Stimulated activated CD4-positive, alpha-beta T cell treated with anti-CD3 and anti-CD28 coated beads, Interleukin-4, amount 100 ng/mL, for 24 hours (primary cell): ENCODE measurements at places on chromosomes 5 and 9.

DNA sequence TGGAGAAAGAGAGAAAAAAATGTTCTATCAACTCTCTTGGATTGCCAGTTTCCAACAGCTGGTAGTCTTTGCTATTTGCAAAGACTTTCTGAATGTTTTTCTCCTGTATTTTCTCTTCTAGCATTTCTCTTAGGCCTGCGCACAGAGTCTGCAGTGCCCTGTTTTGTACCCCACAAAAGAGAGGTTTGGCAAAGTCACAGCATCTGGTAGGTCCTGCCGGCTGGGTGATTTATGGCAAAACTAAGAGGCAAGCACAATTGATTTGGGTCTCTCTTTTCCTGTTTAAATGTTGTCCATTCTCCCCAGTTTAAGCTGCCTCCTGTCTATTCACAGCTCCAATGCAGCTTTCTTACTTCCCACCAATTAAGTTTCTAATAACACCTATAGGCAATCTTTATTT is 193.9 kb downstream of the TRPM3 start:
- DNase-seq = no peak

DNA sequence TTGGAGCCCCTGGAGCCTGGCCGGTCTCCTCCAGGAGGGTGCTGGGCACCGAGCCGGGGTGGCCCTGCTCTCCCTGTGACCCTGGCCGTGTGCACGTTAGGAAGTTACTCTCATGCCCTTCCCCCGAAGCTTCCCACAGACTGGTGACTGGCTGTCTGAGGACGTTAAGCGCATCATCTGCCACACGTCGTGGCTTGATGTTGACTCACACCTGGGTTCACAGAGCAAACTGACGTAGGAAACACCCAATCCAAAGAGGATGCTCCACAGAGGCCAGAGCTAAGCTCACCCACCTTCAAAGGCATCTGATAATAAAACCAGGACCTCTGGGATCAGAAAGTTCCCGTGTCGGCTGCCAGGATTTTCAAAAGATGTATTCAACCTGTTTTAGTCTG is 152.9 kb upstream of the PHYKPL start:
- DNase-seq = no peak

DNA sequence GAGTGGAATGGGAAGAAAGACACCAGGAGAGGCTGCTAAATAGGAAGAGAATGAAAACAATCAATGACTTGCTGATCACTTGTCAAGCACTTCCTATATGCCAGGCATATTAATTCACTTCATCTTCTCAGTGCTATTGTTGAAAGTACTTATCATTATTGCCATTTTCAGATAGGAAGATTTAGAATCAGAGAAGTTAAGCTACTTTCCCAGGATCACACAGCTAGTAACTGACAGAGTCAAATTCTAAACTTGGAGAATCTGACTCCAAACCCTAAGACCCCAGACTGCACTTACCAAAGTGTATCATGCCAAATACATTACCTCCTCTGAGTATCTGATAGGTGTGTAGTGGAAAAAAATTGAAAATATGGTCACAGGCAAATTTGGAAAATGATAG is 236.3 kb downstream of the SPOCK1 start:
- no peak for DNase-seq

DNA sequence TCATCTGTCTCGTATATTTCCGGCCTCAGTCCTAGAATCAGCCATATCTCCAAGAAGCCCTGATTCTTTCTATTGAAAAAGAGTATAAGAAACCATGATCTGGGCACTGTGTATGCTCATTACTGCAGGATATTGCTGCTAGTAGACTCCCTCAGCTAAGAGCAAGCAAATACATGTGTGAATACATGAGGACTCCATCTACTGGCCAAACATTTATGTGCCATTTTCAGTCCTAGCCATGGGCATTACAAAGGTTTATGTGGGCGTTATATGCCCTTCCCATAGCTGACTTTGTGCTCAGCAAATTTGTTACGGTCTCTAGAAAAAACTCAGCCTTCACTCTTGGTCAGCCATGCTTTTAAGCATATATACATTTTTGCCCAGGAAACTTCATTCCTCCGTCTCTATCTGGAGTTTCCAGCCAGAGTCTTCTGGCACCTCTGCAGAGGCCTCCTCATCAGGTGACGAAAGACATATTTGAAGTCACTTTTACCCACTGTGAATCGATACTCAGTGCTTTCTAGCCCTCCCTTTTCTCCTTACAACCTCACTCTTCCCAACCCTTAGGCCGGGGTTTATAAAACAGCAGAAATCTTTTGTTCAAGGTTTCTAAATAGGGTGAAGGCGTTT is 1495.6 kb upstream of the CDH6 start:
- no peak for DNase-seq

DNA sequence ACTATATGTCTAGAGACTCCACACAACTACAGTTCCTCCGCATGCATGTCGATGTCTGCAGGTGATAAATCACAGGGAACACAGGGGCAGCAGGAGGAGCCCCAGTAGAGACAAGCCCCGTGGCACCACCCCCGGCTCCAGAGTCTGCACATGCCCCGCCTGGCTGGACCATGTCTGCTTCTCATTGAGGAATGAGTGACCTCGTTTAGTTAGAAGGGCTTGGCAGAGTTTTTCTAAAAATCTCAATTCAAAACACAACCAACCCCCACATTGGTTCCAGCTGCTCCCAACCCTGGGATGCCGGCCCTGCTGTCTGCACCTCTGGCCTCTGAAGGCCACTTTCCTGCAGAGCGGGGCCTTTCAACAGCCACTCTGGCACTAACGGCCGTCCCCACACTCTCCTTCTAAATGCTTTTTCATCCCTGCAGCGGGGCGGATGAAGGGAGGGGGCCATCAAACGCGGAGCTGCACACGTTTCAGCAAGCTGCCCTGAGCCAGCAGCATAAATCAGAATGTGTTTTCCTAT is 106.3 kb downstream of the ROR2 start:
- DNase-seq = no peak

DNA sequence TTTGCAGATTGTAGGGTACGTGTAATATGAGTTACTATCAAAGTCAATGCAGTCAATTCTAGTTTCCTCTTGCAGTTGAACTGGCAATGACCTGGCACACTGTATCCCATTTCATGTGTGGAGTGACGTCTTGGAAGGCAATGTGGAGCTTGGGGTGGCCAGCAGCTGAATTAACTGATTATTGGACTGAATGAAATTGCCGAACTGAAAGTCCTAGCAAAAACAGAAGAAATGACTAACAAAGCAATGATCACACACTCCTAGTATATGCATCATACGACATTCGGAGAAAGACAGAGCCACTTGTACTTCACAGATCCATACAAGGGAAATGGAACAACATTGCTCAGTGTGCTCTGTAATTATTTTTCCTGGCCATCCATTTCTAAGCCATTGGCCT is 259.1 kb upstream of the DAPK1 start:
- DNase-seq = no peak

DNA sequence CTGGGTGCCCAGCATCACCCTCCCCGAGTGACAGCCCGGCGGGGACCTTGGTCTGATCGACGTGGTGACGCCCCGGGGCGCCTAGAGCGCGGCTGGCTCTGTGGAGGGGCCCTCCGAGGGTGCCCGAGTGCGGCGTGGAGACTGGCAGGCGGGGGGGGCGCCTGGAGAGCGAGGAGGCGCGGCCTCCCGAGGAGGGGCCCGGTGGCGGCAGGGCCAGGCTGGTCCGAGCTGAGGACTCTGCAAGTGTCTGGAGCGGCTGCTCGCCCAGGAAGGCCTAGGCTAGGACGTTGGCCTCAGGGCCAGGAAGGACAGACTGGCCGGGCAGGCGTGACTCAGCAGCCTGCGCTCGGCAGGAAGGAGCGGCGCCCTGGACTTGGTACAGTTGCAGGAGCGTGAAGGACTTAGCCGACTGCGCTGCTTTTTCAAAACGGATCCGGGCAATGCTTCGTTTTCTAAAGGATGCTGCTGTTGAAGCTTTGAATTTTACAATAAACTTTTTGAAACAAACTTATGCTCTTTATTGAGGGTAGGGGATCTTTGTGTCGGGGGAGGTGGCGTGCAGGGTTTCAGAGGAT is 1.3 kb downstream of the GADD45G start:
- DNase-seq = peak; percentile 34

DNA sequence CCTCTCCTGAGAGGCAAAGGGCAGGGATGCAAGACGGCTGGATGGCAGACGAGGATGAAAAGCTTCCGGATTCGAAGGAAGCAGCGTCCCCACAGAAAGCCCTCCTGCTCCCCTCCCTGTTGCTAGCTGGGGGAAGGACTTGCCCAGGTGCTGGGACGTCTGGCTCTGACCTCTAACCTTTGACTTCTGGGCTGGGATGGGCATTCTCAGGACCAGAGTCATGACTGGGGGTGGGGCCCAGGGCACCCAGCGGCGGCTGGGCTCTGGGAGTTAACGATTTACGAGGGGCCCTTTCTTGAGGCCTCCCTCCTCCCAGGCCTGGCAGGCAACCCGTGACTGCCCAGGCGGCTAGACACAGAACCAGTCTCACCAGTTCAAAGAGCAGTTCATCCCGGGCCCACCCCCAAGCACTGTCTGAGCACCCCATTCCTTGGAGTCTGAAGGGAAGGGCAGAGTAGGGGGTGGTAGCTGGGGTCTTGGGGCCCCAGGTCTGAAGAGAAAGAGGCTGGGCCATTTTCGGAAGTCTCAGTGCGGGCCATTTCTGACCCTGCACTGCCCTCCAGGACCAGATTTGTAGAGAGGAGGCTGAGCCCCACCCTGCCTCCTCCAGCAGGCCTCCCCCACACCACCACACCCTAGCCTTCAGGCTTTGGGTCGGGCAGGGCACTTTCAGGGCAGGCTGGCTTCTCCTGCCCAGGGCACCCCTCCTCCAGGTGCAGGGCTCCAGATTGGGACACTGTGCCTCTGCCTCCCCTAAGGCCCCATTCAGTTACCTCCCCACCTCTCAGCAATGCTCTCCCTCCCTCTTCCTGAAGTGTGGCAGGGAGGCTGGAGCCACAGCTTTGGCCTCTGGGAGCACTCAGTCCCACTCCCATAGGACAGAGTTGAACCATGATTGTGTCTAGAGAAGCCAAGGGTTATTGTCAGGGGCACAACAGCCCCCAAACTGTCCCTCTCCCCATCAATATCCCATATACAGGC is 5.0 kb upstream of the CXXC5 start:
- DNase-seq = no peak

GRCh38 chr9:32877639-32878217 is 94.4 kb downstream of the TMEM215 start:
- DNase-seq = no peak

DNA sequence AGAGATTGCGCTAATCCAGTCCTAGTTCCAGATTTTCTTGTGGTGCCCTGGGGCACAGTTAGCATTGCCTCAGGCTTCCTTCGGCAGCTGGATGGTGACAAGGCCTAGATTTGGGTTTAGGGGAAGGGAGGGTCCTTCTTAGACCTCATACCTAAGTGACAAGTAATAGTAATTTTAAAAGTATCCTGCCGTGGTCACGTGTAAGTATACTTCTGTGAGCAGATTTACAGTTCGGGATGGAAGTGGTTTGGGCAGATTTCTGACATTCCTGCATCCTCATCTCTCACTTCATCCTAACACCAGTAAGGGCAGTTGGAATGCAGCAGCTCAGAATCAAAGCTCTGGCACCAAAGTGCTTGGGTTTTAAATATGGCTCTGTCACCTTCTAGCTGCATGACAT is 71.6 kb downstream of the LRRC70 start:
- DNase-seq = no peak

DNA sequence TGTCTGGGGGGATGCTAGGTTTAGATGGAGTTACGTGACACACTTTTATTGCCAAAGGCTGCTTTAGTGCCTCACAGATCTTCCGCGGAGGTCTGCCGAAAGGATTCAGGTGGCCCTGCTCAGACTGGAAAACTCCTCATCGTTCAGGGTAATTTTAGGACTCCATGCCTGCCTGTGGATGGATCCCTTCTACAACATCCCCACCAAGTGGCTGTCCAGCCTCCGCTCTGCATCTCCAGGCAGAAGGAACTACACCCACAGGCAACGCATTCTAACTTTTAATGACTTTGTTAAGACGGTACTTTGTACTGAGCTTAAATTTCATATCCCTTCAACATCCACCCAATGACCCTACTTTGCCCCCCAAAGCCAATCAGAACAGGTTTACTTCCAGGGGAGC is 29.4 kb downstream of the ATPSCKMT start:
- DNase-seq = no peak

- DNase-seq = no peak
Observed at GRCh38 chr5:11048760-11049159, 287.7 kb upstream of the DAP start.

- DNase-seq = no peak
Observed at GRCh38 chr5:134252671-134253070, 26.8 kb upstream of the PPP2CA start.

- no peak for DNase-seq
Observed at GRCh38 chr9:33158843-33159776, 8.0 kb downstream of the B4GALT1 start.

GRCh38 chr5:19577882-19578281 is 410.1 kb downstream of the CDH18 start:
- no peak for DNase-seq

DNA sequence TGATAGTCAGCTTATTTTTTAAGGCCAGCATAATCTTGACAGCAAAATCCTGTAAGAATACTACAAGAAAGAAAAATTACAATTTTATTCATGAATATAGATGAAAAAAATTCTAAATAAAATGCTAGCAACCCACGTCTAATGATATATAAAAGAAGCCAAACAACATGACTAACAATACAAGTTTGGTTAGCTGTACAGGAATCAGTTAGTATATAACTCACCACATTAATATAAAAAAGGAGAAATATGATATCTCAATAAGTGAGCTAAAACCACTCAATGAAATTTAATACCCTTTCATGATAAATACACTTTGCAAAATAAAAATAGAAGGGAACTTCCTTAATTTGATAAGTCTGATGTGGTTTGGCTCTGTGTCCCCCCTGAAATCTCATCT is 139.7 kb upstream of the MAN2A1 start:
- no peak for DNase-seq

GRCh38 chr5:143188083-143188482 is 215.4 kb downstream of the NR3C1 start:
- DNase-seq = no peak

DNA sequence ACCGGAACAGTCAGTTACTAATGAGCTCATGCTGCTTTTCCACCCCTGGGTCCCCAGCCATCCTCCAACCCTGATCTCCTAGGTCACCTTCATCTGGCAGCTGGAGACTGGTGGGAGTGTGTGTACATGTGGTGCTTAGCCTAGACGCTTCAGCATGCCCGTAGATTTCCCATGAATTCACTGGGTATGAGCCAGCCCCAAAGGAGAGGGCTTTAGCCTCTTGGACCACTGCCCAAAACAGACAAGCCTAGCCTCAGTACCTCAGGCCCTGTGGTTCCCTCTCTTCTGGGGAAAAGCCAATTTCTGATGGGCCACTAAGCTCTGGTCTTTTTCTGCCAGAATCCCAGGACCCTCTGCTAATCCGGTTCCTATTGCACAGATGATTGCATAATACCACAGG is 48.0 kb upstream of the ASTN2 start:
- no peak for DNase-seq
